Stimulated activated CD8-positive, alpha-beta memory T cell treated with anti-CD3 and anti-CD28 coated beads, Interleukin-4, amount 100 ng/mL, for 48 hours (primary cell): ENCODE measurements at places on chromosomes 3 and 15.

DNA sequence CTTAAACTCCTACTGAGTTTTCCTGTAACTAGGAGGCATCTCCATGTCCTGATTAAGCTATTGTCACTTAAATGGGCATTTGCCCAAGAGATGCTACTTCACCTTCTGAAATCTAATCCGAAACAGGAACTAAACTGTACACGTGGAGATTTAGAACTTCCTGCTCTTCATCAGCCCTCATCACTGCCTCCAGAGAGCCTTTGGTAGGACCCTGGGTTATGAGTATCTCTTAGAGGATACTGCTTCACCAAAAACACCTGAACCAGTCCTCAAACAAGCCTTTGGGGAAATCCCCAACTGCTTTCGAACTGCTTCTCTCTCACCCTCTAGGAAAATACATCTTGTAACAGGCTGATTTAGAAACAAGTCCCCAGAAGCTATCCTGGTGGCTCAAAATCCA, 320.3 kb downstream of the GAP43 start:
- no peak for DNase-seq

DNA sequence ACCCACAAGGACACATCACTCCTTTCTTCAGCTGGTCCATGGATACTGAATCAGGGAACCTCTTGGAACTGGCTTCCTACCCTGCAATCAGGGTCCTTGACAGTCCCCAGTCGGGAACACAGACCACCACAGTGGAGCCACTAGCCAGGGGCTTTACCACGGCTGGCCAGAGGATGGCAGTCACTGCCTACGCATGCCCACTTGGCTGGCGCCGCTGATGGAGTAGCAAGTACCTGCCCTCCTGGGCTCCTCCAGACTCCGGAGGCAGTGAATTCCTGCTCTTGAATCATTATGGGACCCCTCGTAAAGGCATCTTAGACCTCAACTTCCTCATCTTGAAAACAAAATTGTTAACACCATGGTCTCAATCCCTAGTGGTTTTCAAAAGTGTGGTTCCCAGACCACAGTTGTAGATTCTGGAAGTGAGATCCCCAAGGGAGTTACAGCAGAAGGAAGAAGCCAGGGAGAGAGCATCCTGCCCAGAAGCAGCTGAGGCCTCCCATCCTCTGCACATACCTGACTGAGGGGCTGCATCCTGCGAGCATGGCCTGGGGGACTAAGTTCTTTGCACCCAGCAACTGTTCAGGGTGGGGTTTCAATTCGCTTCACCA, 9.1 kb upstream of the SKIC8 start:
- peak; percentile 81 for DNase-seq

- no peak for DNase-seq
Observed at GRCh38 chr15:76078285-76078877, 18.6 kb downstream of the TMEM266 start.

GRCh38 chr3:163929069-163929652, 1149.1 kb downstream of the SI start:
- no peak for DNase-seq

- DNase-seq, result no peak
Observed at GRCh38 chr15:58138106-58138505, at the start of gene AQP9. Gene AQP9, plus strand, starts transcription at chr15:58138381. Its CDS starts 185 bp downstream, at chr15:58138566.

GRCh38 chr3:54217828-54218227, 95.5 kb downstream of the CACNA2D3 start:
- no peak for DNase-seq

DNA sequence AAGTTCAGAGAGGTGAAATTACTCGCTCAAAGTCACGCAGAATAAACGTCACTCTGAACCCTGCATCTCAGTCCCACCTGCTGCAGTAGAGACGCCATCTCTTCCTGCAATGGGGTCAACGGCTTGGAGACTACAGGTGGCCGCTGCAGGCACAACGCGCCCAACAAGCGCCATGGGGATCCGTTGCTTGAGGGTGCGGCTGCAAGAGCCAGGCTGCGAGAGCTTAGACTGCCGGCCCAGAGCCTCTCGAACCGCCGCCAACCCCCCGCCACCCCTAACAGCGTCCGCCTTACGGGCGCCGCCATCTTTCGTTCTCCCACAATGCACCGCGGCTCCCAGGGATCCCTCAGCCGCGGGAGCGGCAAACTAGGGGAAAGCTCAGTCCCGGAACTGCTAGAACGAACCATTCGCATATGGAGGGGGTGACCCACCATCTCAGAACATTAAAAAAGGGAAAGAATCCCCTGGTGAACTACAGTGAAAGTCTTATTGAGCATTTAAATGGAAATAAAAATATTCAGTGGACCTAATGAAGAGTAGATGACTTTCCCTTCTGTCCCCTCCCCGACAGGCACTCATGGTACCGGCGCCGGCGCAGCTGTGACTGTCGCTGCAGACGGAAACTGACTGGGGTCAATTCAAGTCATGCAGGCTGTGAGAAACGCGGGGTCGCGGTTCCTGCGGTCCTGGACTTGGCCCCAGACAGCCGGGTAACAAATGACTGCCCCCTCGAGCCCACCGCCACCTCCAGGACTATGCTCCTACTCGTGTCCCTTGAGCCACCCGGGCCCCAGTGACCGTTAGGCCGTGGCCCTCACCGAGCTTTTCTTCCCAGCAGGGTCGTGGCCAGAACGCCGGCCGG, at the start of the genes MRPL46 and MRPS11:
MRPL46 (minus strand) TSS at position 316 of the 862 bp plus-strand sequence; CDS start at position 305, 11 bp downstream.
MRPS11 (plus strand) TSS at position 636 of the 862 bp plus-strand sequence; CDS start at position 646, 10 bp downstream.
- peak; percentile 92 for DNase-seq

- peak; percentile 47 for DNase-seq
Observed at GRCh38 chr3:59772416-59773408, 722.9 kb upstream of the CFAP20DC start.
